HFFc6 (cell line): ENCODE measurements at places on chromosomes 2 and 18.

DNA sequence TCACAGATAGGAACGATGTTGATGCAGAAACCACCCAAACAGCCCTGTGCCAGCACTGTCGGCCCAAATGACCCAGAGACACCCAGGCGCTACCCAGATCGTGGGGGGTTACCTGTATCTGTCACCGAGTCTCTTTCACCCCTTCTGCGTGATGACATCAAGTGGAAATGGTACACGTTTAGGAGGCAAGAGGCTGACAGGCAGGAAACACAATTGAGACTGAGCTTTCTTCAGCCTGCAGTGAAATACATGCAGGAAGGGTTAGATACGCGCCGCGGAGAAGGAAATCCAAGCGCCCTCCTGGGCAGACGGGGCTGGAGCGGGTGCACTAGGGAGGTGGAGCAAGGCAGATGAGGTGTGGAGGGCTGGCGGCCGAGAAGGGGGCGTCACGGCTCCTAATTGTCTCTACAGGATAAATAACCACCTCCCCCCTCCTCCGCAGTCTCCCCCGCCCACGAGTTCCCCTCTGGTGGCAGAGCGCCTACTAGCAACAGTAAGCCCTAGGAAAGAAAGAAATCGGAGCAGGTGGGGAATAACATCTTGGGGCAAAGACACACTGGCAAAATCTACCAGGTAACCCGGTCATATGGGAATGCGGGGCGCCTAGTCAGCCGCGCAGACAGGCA is at the start of gene RNF152:
RNF152 (minus strand) TSS at position 325 of the 626 bp plus-strand sequence. CDS start 76,544 bp downstream, outside the sequence.
- no peak for DNase-seq

GRCh38 chr2:171402906-171403580 is 30.7 kb downstream of the METTL8 start:
- DNase-seq, result peak; percentile 20

DNA sequence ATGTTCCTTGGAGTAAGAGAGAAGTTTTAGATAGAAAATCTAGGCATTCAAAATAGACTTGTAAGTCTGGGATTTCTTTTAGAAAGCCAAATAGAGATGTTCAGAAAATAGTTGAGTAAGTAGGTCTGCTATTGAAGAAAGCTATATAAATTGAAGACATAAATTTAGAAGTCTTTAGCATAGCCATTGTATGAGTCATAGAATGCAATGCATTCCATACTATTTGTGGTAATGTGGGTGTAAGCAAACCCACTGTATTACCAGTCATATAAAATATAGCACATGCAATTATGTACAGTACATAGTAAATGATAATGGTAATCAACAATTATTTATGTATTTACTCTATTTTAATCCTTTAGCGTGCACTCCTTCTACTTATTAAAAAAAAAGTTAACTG is 14.1 kb downstream of the MC4R start:
- peak; percentile 43 for DNase-seq

DNA sequence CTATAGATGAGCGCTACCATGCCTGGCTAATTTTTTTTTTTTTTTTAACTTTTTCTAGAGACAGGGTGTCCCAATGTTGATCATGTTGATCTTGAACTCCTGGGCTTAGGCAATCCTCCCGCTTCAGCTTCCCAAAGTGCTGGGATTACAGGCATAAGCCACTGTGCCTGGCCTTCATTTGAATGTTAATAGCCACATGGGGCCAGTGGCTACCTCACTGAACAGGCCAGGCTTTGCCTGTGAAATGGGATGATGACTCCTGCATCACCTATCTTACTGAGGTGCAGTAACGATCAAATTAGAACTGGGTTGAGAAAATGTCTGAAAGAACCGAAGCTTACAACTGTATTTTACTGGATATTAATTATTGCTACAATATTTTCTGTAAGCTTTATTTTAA is 278.7 kb downstream of the TCF4 start:
- DNase-seq, result no peak

GRCh38 chr18:57052173-57052572 is 94.7 kb upstream of the BOD1L2 start:
- DNase-seq, result no peak

GRCh38 chr2:62741954-62742722 is 36.6 kb downstream of the EHBP1 start:
- DNase-seq, result peak; percentile 41

DNA sequence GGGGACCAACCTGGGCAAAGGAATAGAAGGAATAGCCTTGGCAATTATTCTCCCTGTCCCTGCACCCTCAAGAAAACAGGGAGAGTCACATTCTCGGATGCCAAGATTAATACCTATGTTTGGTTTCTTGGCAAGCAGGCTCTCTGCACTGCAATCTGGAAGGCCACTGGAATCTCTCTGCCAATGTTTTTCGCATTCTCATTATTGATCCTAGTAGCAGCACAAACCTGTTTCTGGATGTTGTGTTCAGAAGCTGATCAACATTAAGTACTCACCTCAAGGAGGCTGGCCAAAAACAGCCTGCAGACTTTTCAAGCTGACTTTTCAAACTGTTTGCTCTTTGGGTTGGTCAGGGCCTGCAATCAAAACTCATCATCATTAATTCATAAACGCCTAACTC is 62.2 kb downstream of the CLHC1 start:
- no peak for DNase-seq

GRCh38 chr2:136057023-136057801 is 60.7 kb downstream of the CXCR4 start:
- no peak for DNase-seq

DNA sequence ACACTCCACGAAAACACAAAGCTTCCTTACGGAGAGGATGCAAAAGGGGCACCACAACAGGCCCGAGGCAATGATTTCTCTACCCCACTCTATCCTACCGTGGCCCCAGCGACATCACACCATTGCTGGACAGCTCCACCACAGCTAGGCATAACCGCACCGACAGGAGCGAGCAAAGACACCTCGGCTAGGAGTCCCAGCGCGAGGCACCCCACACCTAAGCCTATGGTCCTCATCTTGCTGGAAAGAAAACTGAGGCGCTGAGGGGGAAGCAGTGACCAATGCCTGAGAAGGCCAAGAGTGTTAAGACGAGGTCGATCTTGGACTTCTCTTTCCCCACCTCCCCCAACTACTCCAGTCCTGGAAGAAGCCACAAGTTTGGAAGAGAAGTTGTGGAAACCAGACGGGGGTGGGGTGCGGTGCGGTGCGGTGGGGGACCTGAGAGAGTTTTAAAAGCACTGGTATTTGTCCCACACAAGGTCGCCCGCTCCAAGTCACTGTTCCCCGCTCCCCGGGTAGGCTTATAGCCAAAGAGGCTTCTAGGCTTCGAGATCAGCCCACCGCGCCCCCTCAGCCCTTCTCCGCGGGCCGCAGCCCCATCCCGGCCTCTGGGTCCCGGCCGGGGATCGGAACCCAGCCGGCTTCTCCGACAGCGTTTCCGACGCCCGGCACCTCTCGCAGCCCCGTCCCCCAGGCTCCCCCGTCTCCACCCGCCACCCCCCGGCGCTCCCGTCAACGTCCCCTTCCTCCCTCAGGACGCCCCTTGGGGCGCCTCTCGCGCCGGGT is 766 bp downstream of the PDE6D start:
- DNase-seq, result no peak

DNA sequence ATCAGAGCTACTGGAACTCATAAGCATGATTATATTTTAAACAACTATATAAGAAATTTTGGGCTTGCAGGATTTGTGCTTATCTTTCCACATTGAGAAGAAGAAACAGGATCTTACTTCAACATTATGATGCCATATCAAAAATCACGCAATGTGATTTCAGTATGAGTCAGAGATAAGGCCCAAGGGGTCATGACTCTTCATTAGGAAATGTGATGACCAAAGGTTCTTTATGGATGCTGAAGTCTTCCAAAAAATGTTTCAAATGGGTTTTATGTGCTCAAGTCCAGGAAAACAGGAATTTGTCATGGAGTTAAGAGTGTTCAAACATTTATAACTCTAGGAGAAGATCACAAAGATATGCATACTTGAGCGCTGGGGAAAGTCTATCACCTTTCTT is 7.8 kb upstream of the SERPINB2 start:
- peak; percentile 29 for DNase-seq

GRCh38 chr18:43271593-43272432 is 5.5 kb downstream of the SYT4 start:
- peak; percentile 57 for DNase-seq

- no peak for DNase-seq
These were observed 291.4 kb downstream of the KCNS3 start for GRCh38 chr2:18169893-18170175.

DNA sequence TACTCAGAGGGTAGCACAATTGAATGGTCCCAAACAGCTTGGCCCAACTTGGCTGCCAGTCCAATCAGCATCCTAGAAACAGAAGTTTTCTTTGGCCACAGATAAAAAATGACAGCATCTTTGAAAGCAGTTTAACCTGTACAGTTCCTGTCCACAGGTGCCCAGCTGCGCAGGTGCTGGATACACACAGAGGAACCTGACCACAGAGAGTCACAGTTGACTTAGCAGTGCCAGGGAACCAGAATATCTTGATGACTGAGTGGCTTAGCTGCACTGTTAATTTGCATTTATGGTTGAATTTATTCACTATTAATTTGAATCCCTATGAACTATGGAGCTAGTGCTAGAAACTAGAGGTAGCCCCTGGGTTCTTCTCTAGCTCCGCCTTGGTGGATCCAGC is 93.7 kb downstream of the TPGS2 start:
- DNase-seq, result no peak

- DNase-seq, result no peak
These were observed 36.0 kb downstream of the BCL11A start for GRCh38 chr2:60517446-60517845.

DNA sequence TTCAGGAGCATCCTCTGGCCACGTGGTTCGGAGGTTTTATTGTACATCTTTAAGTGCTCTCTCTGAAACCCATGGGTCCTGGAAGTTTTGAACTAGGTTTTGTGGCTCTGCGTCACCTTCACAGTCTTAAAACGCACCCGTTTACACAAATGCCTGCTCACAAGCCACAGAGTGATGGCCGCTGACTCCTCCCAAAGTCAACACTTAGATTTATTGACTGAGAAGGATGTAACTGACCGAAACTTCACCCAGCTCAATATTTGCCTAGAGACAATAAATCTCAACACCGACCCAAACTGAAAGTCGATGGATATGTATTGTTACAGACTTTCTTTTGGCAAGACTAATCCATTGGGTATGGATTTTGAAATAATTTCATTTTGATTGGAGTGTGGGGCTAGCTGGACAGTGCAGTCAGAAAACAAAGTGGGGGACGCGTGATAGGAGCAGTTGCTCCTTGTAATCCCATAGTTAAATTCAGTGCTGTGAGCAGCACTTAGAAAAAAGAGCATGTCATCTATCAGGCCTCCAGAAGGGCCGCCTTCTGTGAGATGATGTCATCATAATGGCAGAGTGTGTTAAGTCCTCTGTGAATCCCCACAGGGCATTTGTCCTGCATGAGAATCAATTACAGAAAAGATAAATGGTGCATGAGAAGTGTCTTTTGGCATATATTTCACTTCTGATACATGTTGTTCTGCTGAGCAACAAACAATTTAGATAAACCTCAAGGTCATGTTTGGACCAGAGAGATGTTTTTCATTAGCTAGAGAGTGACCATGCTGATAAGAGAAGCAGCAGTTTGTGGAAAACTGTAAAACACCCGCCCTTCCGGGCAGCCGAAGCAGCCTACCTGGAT is 183.7 kb downstream of the INO80D start:
- peak; percentile 38 for DNase-seq

- DNase-seq, result no peak
These were observed 8.6 kb downstream of the EN1 start for GRCh38 chr2:118838741-118839455.
